Kidney epithelial cell (primary cell): ENCODE measurements at places on chromosomes 12 and 14. TPM values are rescaled to one million over a fixed set of nuclear protein-coding genes. Genes with fewer than 3 reads are reported as not detected.

Gene AQP6
- not detected in 2 replicates for total RNA-seq

Gene LALBA
- not detected in 2 replicates for total RNA-seq

Gene GZMH
- not detected in 2 replicates for total RNA-seq

Gene DPPA3
- not detected in 2 replicates for total RNA-seq

Gene SERPINA1
- 18.1 and 23.2 TPM in 2 replicates for total RNA-seq

Gene ASIC1
- 0.75 and 3.6 TPM in 2 replicates for total RNA-seq

Gene NAV3
- total RNA-seq = 17.0 and 30.9 TPM in 2 replicates

Gene C12orf56
- total RNA-seq = 0.55 and 0.84 TPM in 2 replicates

Gene CABP1
- total RNA-seq = not detected in 2 replicates

Gene OASL
- total RNA-seq = 0.58 and 1.4 TPM in 2 replicates

Gene GPR65
- not detected in 2 replicates for total RNA-seq

Gene RNASE2
- not detected in 2 replicates for total RNA-seq

Gene ADCY4
- total RNA-seq = 4.0 and 9.0 TPM in 2 replicates

Gene GPR135
- total RNA-seq = 0.71 and 1.9 TPM in 2 replicates

Gene GPX2
- total RNA-seq = not detected in 2 replicates
